Keratinocyte (primary cell): ENCODE measurements at places on chromosomes 4 and X. TPM values are rescaled to one million over a fixed set of nuclear protein-coding genes. Genes with fewer than 3 reads are reported as not detected.

GRCh38 chr4:69835766-69836165, 24.2 kb downstream of the SULT1E1 start:
- no peak overlapping the region for H3K4me3 ChIP-seq
- H3K27ac ChIP-seq, result no peak overlapping the region
- H3K27me3 ChIP-seq, result no peaks in the 10 kb centered on the region
- H3K4me1 ChIP-seq, result peaks cover 3% of the 10 kb centered on the region
- no peaks in the 10 kb centered on the region for H3K36me3 ChIP-seq
- no peak for DNase-seq

DNA sequence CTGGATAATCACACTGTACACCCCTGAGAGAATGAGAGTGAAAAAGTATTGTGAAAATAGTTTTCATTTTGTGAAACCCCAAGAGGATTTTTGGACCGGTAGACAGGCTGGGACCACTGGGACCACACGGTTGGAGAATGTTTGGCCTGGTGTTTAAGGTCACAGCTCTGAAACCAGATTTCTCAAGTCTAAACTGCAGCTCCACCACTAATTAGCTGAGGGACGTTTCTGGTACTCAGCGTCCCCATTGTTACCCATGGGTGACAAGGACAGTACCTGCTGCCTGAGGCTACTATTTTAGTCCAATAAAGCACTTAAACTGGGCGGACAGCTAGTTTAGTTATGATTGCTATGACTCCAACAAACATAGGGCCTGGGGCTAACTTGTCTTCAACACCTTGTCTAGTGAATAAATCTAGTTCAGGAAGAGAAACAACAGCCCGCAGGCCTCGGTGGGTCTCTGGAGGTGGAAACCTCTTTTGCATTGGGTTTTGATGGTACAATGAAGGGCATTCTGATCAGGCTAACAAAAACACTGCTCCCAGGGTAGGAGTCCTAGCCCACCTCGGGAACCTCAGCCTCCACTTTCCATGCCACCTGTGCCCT, 509 bp upstream of the USP11 start:
- peaks cover 5% of the 10 kb centered on the region for H3K4me1 ChIP-seq
- H3K27ac ChIP-seq, result peak overlapping the region; percentile 85
- peak overlapping the region; percentile 59 for H3K4me3 ChIP-seq
- no peak for DNase-seq

- H3K27ac ChIP-seq, result peak overlapping the region; percentile 59
- no peaks in the 10 kb centered on the region for H3K27me3 ChIP-seq
- H3K4me3 ChIP-seq, result no peak overlapping the region
- no peak for DNase-seq
- H3K36me3 ChIP-seq, result peaks cover 18% of the 10 kb centered on the region
- peaks cover 54% of the 10 kb centered on the region for H3K4me1 ChIP-seq
Measured at GRCh38 chr4:1305781-1306455, 16.2 kb downstream of the MAEA start.

GRCh38 chrX:118254611-118255010, 91.3 kb upstream of the WDR44 start:
- H3K36me3 ChIP-seq, result no peaks in the 10 kb centered on the region
- no peak overlapping the region for H3K4me3 ChIP-seq
- H3K27ac ChIP-seq, result no peak overlapping the region
- H3K27me3 ChIP-seq, result no peaks in the 10 kb centered on the region

DNA sequence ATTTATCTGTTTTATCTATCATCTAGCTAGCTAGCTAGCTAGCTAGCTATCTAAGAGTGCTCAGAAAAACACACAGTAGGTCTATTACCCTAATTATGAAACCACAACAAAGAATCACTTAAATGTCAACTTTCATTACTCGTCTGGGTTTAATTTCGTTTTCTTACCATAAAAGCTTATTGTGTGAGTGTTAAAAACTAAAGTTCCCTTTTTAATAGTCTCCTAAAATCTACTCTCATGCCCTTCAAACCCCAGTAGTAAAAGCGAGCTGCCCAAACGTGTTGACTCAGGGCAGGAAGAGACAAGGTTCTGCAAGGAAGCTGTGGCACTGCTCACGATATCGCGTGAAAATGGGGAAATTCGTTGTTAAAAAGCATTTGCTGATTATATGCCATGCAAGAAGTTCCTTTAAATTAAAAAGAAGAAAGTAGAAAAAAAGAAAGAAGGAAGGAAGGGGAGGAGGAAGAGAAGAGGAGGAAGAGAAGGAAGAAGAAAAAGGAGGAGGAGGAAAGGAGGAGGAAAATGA, 595 bp downstream of the MBNL3 start:
- H3K4me1 ChIP-seq, result peaks cover 7% of the 10 kb centered on the region
- H3K27me3 ChIP-seq, result no peaks in the 10 kb centered on the region
- H3K27ac ChIP-seq, result peak overlapping the region; percentile 79
- H3K4me3 ChIP-seq, result peak overlapping the region; percentile 38
- DNase-seq, result no peak

DNA sequence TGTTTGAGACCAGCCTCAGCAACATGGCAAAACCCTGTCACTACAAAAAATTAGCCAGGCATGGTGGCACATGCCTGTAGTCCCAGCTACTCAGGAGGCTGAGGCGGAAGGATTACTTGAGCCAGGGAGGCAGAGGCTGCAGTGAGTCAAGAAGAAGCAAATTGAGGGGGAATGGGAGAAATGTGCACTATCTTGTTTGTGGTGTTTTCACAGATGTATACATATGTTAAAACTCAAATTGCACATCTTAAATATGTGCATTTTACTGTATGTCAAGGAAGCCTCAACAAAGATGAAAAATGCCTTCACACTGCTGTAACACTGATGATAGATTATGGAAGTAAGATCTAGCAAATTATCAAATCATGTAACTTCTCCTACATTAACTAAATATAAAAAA, 44.3 kb downstream of the THOC2 start:
- H3K27me3 ChIP-seq, result no peaks in the 10 kb centered on the region
- no peak overlapping the region for H3K27ac ChIP-seq
- no peaks in the 10 kb centered on the region for H3K4me1 ChIP-seq

DNA sequence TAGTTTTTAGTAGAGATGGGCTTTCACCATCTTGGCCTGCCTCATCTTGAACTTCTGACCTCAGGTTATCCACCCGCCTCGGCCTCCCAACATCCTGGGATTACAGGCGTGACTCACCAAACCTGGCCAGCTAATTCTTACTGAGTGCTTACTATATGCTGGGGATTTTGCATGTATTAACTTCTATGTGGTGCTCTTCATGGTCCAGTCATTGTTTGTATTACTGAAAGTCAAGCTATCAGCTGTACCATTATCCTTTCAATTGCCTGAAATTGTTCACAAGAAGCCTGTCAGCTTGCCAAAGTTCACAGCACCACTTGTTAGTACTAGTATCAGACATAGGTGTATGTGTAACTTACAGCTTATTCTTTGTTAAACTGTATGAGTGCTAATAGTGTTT, 1272.1 kb downstream of the ARAP2 start:
- H3K36me3 ChIP-seq, result no peaks in the 10 kb centered on the region
- H3K4me1 ChIP-seq, result no peaks in the 10 kb centered on the region
- no peak overlapping the region for H3K27ac ChIP-seq
- DNase-seq, result no peak
- H3K4me3 ChIP-seq, result no peak overlapping the region

- no peak for DNase-seq
- H3K4me1 ChIP-seq, result no peaks in the 10 kb centered on the region
- no peaks in the 10 kb centered on the region for H3K36me3 ChIP-seq
- H3K27me3 ChIP-seq, result no peaks in the 10 kb centered on the region
- H3K4me3 ChIP-seq, result no peak overlapping the region
Measured at GRCh38 chr4:171430495-171430894, 382.7 kb upstream of the GALNTL6 start.

DNA sequence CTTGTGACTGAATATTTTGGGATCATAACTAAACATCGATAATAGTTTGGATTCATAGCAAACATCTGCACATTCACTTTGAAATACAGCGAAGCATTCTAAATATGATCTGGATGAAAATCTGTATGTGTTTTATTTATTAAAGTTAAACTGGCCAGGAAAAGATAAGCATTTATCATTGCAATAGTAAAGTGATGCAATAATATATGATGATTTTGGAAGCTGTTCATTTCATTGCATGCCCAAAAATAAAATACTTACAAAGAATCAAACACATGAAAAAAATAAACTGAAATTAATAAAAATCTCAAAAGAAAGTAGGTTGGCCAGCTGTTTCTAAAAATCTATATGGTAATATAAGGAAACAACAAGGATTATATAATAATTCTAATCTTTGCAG, 1.9 kb downstream of the PRDM5 start:
- H3K4me1 ChIP-seq, result peaks cover 6% of the 10 kb centered on the region
- no peak for DNase-seq
- H3K36me3 ChIP-seq, result no peaks in the 10 kb centered on the region

- H3K4me1 ChIP-seq, result peaks cover 46% of the 10 kb centered on the region
- peak overlapping the region; percentile 48 for H3K4me3 ChIP-seq
- peak overlapping the region; percentile 86 for H3K27ac ChIP-seq
- DNase-seq, result peak; percentile 90
- no peaks in the 10 kb centered on the region for H3K27me3 ChIP-seq
- H3K36me3 ChIP-seq, result no peaks in the 10 kb centered on the region
Measured at GRCh38 chr4:1727117-1728031, 6.1 kb downstream of the TACC3 start.

GRCh38 chr4:72352711-72353110, 216.3 kb downstream of the ADAMTS3 start:
- no peak overlapping the region for H3K27ac ChIP-seq
- H3K27me3 ChIP-seq, result no peaks in the 10 kb centered on the region
- DNase-seq, result no peak
- H3K4me1 ChIP-seq, result no peaks in the 10 kb centered on the region
- H3K36me3 ChIP-seq, result no peaks in the 10 kb centered on the region

GRCh38 chr4:150047546-150047945, 30.7 kb upstream of the DCLK2 start:
- peaks cover 7% of the 10 kb centered on the region for H3K27me3 ChIP-seq
- no peaks in the 10 kb centered on the region for H3K36me3 ChIP-seq
- no peak for DNase-seq
- no peak overlapping the region for H3K27ac ChIP-seq
- H3K4me1 ChIP-seq, result no peaks in the 10 kb centered on the region
- H3K4me3 ChIP-seq, result no peak overlapping the region

DNA sequence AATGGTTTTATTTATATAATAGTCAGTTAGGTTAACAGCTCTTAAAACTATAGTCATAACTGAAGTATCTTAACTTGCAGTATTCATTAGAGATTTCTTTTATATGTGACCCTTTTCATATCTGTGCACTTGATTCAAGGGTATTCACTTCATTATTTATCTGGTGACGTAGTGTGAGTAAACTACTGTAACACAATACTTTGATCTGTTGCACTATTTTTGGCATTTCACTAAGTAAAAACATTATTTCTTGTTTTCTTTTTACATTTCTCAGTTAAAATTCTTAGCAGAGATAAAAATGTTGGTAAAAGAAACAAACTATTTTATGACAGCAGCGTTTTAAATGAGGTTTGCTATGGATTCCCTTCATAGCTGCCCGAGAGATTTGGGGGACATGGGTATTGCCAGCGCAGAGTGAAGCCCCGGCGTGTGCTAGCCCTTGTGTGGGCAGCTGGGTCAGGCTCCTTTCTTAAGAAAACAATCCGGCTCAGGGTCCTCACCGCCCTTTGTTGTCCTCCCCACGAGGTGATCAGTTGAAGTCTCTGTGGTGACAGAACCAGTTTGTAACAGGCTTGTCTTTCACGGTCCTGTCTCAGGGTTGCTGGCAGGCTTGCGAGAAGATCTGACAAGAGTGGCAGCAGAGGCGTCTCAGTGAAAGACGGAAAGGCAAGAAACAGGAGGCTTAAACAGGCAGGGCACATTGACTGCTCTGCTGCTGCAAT, 293.4 kb downstream of the BMPR1B start:
- no peak overlapping the region for H3K4me3 ChIP-seq
- no peak for DNase-seq
- H3K27ac ChIP-seq, result no peak overlapping the region
- H3K27me3 ChIP-seq, result no peaks in the 10 kb centered on the region
- H3K36me3 ChIP-seq, result no peaks in the 10 kb centered on the region
- no peaks in the 10 kb centered on the region for H3K4me1 ChIP-seq

DNA sequence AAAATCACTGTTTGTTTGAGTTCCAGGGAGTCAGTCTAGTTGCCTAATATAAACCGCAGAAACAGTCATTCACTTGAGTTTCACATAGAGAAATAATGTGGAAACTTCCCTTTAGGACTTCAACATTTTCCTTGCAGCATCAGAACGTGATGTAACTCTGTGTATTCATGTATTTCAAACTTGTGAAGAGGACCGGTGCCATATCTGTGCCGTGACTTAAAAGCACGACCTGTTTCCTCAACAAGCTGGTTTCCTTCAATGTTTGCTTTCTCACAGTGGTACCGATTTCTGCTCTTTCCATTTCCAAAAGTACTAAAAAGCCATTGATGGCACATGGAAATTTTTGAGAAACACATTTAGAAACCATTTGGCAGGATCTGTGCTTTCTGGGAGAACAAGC, 166.6 kb upstream of the RAPGEF2 start:
- H3K4me1 ChIP-seq, result no peaks in the 10 kb centered on the region
- no peaks in the 10 kb centered on the region for H3K36me3 ChIP-seq
- H3K27me3 ChIP-seq, result no peaks in the 10 kb centered on the region
- H3K4me3 ChIP-seq, result no peak overlapping the region
- H3K27ac ChIP-seq, result no peak overlapping the region
- no peak for DNase-seq

DNA sequence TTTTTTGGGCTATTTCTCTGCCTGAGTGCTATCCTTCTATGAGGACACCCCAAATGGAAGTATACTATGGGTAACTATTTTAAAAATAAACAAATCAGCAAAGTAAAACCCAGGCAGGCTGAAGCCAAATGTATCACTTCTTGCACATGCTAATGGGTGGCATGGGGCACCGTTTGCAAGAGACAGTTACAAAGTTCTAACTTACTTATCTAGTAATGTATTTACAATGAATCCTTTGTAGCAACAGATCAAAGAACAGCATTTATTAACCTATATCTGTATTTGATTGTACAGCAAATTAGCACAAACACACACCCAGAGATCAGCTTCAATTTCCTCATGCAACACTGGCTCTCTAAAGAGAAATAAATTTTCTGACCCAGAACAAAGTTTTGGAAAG, 225.5 kb downstream of the ZNF674 start:
- no peak overlapping the region for H3K27ac ChIP-seq
- H3K4me3 ChIP-seq, result no peak overlapping the region
- peaks cover 23% of the 10 kb centered on the region for H3K4me1 ChIP-seq
- no peak for DNase-seq
- H3K36me3 ChIP-seq, result peaks cover 5% of the 10 kb centered on the region
- no peaks in the 10 kb centered on the region for H3K27me3 ChIP-seq

- no peaks in the 10 kb centered on the region for H3K4me1 ChIP-seq
- no peak overlapping the region for H3K27ac ChIP-seq
- no peak for DNase-seq
- H3K36me3 ChIP-seq, result no peaks in the 10 kb centered on the region
- no peaks in the 10 kb centered on the region for H3K27me3 ChIP-seq
Measured at GRCh38 chr4:2248821-2249261, 6.9 kb upstream of the HAUS3 start.

SSX4B gene
- not detected in 3 replicates for polyA plus RNA-seq

RAP2C gene
- polyA plus RNA-seq, result 11.3 to 15.1 TPM (median 13.5 TPM) in 3 replicates

BANK1 gene
- polyA plus RNA-seq, result 0.08 to 0.25 TPM (median 0.22 TPM) in 3 replicates

F9 gene
- polyA plus RNA-seq, result not detected in 3 replicates

ABCG2 gene
- polyA plus RNA-seq, result 3.4 to 5.3 TPM (median 4.9 TPM) in 3 replicates

PLS3 gene
- 278 to 457 TPM (median 317 TPM) in 3 replicates for polyA plus RNA-seq

BCORL1 gene
- 0.41 to 1.2 TPM (median 0.54 TPM) in 3 replicates for polyA plus RNA-seq
